HFF-Myc (cell line): ENCODE measurements at places on chromosomes 3 and 15.

DNA sequence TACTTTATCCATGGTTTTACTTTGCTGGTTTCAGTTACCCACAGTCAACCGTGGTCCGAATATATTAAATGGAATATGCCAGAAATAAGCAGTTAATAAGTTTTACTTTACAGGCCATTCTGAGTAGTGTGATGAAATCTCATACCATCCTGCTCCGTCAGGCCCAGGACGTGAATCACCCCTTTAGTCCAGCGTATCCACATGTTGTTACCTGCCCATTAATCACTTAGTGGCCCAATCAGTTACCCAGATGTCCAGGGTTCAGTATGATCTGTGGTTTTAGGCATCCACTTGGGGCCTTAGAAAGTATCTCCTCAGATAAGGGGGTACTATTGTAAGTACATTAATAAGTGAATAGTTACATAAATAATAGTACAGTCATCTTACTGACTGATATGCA lies 88.0 kb downstream of the TTBK2 start:
- peak; percentile 40 for DNase-seq

GRCh38 chr15:38085114-38085513 lies 150.7 kb downstream of the TMCO5A start:
- no peak for DNase-seq

GRCh38 chr3:42830437-42831320 lies 21.4 kb downstream of the ACKR2 start:
- no peak for DNase-seq

DNA sequence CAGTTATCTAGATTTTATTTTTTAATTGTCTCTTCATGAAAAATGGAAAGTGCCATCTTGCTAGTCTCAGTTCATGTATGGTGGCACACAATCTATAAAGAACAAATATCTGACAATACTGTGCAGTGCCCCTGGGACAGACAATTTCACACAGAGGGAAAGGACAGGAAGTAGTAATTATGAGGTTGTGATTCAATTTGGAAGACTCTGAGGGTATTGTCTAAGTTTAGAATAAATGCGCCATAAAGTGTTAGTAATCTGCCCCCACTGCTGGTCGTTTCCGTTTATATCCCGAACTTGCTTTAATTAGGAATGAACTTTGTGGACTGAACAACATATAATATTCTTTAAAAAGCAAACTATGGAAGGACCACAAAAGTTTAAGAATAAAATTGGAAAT lies 196.4 kb upstream of the SLC24A5 start:
- no peak for DNase-seq

- no peak for DNase-seq
Measured at GRCh38 chr3:103977417-103977816, 1389.3 kb upstream of the ALCAM start.

GRCh38 chr15:85443046-85443445 lies 62.6 kb downstream of the AKAP13 start:
- no peak for DNase-seq

- DNase-seq = no peak
Measured at GRCh38 chr3:23944007-23944783, 891 bp upstream of the NR1D2 start.

- no peak for DNase-seq
Measured at GRCh38 chr15:41435037-41435786, 18.3 kb downstream of the RTF1 start.

DNA sequence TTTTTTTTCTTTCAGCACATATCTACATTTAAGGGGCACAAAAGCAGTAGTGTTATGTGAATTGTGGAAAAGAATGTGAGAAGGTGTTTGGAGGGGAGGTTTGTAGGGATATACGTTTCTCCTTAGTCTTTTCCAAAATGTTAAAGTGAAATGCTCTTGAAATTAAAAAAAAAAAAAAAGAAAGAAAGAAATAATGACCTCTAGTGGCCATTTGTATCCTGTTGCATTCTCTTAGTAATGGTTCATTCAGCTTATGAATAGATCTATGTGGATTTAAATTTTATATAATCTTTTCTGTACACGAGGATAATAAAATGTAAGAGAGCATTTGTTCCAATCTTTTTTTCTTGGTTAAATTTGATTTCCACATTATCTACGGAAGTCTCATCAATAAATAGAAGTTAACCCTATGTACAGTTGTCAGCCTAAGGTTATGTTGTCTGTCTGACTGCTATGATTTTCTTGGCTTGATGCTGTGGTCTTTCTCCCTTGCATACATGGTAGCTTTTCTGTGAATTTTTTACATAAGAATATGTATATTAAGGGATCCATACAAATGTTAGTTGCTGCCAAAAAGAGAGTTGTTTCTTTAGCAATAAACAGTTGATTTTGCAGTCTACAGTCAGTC lies 1.7 kb downstream of the P2RY13 start:
- no peak for DNase-seq

DNA sequence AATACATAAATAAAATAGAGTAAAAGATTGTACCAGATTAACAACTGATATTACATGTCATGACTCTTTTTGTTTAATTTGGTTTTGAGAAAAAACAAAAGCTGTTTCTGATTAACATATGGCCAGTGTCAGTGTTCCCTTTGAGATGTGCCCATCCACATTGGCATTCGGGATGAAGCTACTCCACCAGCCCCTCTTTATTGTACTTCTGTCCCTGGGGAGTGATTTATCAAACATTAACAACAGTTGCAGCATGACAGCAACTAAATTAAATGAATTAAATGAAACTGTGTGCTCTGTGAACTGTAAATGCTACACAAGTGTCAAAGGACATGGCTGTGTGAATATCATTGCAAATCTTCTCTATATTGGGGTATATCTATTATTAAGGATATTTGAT lies 25.9 kb upstream of the MTMR10 start:
- DNase-seq = no peak

DNA sequence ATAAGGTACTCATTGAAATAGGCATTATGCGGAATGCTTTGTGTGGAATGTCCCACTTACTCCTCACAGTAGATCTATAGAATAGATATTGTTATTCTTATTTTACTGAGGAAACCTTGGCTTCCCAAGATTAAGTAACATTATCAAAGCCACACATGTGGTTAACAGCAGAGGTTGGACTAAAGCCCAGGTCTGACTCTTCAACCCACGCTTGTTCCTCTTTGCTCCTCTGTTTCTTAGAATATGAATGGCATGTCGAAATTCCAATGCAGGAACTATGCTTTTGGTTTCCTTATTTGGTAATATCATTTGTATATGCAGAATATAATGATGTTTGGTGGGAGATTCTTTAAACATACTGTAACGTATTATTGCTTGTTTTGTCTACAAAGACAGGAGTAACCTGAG lies 818.8 kb upstream of the LMCD1 start:
- DNase-seq = no peak

- no peak for DNase-seq
Measured at GRCh38 chr3:188558343-188559071, 404.6 kb downstream of the LPP start.

DNA sequence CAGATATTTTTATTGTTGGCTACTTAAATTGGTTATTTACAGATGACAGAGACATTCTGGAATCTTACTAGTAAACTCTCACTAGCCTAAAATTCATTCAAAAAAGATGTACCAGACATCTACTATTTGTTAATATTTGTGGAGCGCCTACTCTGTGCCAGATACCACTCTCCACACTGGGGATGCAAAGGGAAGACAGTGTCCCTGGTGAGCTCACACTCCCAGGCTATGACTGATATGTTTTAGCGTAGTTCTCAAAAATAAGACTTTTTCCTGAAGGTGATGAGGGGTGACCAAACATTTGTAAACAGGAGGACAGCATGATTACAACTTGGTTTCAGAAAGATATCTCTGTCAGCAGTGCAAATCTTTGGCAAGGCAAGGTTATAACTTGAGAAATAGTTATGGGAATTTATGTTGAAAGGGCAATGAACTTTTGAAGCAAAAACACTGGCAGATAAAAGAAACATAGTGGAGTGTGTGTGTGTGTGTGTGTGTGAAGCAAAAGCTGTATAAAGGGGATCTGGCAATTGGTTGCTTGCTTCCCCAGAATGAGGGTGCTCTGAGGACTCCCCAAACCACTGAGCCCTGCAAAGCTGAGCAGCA lies 51.2 kb downstream of the HACD2 start:
- DNase-seq = no peak

GRCh38 chr15:95758851-95759250 lies 571.6 kb upstream of the NR2F2 start:
- no peak for DNase-seq

- DNase-seq = no peak
Measured at GRCh38 chr15:24856397-24857390, 98.1 kb upstream of the SNRPN start.

DNA sequence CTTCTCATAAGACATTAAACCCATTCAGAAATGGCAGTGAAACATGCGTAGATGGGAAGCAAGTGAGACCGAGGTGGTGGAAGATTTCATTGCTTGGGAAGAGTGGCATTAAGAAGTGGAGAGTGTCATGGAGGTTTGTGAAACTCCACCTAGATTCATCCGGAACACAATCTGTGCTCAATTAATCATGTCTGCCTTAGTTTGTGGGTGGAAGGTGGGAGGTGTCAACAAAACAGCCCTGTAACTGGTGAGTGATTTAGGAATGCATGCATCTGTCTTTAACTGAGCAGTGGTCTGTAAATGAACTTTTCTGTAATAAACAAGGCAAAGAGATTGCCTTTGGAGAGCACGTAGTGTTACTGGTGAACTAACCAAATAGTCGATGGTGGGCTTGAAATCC lies 113.7 kb downstream of the WNT5A start:
- DNase-seq = no peak

- no peak for DNase-seq
Measured at GRCh38 chr15:32844118-32844711, 126.4 kb downstream of the GREM1 start.

DNA sequence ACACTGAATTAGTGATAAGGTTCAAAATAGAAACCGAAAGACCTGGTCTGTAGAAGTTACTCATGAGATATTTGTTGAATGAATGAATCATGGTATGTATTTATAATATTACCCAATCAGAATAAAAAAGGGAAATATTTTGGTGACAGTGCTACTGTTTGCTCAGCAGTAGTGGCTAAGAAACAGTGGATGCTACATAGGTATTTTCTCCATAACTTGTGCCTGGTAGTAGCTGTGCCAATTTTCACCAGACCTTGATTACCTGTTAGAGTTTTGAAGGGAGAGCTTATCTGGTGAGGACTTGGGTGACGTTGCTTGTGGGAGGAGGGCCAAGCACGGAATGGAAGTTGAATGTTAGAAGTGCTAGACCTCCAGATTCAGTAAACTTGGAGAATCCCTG lies 14.3 kb downstream of the LIMD1 start:
- no peak for DNase-seq

DNA sequence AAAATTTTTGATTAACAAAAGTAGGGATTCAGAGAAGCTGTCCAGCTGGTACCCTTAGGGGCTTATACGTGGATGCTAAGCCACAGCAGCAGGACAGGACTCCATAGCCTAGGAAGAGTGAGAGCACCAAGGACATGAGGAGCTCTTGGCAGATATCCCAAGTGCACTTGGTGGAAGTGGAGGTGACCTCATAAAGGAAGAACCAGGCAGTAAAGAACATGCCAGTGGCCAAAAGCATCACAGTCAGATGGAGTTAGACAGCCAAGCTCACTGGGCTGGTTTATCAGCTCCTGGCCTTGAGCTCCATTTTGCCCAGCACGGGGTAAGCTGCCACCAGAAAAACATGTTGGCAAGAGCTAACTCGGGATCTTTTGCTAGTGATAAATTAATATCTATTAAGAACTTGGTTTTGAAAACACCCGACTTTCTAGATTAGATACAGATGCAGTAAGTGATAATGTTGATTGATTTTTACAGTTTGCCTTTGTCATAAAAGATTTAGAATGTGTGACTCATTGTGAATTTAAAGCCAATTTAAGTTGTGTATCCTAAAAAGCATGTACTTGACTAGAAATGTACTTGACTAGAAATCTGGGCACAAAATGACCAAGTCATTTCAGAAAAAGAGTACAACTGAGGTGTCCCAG lies 108.0 kb downstream of the CMSS1 start:
- DNase-seq = peak; percentile 84

DNA sequence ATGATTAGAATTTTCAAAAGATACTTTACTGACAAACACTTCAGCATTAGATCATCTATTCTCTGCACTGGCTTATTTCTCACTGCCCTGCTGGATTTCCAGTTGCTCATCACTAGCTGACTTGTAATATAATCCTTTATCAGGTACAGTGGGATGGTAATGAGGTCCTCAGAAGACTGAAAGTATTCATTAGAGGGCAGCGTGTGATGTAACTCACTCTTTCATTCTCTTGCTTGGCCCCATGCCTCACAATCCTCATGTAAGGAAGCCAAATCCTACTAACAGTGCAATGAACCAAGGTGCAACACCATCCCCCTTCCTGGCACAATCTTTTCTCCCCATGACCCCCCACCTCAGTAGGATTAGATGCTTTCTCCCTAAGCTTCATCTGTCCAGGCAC lies 289.9 kb downstream of the CTNNB1 start:
- DNase-seq = no peak

- no peak for DNase-seq
Measured at GRCh38 chr15:96351761-96352603, 21.5 kb downstream of the NR2F2 start.

DNA sequence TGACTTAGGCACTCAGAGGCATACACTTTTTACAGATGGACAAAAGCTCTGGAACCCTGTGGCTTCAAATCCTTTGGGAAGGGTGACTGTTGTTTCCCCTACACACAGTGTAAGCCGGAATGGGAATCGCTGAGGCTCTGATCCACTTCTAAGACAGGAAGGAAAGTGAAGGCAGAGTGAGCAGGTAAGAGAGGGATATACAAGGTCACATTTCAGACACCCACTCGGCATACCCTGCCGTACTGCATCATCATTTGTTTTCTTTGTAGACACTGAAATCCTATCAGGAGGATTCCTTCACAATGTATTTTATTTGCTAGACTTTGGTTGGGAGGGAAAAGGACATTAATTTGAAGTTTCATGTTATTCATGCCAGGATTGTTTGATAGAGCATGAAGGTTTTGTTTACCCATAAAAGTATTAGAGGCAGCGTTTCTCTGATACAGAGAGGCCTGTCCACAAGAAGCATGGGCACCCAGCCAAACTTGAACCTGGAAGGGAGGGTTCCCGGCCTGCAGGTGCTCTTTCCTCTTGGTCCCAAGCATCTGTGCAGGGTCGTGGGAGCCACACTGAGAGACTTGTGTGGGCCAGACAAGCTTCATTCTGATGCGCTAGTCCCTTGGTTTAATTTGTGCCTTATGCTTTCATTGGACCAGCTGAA lies 21.9 kb upstream of the POLR2M start:
- no peak for DNase-seq

GRCh38 chr3:183564046-183564445 lies 8.5 kb upstream of the KLHL6 start:
- DNase-seq = no peak

- DNase-seq = no peak
Measured at GRCh38 chr3:120418446-120418845, 32.3 kb downstream of the FSTL1 start.
